ENCODE measurements at places on chromosomes 16 and 17.

DNA sequence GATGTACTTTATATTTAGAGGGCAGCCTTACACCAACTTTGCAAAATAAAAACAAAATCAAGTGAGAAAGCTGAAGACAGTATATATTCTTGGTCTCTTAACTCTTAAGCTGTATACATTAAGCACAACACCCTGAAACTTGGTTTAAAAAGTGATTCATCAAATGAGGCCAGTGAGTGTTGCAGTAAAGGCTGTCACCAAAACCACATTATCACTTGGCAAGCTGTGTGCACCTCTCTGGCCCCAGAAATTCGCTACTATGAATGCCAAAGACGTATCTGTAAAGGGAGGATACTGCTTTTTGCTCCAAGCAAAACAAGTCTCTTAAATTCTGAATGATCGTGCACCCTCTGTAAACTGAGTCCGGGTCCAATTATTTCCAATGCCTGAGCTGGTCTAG is 163.9 kb downstream of the ZFHX3 start:
- no peak for DNase-seq

DNA sequence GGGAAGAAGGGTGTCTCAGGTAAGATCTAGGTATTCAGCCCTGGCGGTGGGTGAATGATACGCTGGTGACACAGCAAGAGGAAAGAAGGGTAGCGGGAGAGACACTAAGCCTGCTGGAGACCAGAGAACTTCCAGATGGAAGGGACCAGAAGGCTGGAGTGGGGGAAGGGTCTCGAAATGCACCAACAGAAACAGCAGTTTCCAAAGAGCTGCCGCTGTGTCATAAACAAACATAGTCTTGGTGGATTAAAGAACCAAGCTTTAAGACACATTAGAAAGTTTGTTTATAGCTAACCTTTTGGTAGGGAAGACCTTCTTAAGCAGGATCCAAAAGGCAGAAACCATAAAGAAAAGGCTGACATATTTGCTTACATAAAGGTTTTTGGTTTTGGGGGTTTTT is 20.9 kb downstream of the TRPV3 start:
- DNase-seq: no peak

DNA sequence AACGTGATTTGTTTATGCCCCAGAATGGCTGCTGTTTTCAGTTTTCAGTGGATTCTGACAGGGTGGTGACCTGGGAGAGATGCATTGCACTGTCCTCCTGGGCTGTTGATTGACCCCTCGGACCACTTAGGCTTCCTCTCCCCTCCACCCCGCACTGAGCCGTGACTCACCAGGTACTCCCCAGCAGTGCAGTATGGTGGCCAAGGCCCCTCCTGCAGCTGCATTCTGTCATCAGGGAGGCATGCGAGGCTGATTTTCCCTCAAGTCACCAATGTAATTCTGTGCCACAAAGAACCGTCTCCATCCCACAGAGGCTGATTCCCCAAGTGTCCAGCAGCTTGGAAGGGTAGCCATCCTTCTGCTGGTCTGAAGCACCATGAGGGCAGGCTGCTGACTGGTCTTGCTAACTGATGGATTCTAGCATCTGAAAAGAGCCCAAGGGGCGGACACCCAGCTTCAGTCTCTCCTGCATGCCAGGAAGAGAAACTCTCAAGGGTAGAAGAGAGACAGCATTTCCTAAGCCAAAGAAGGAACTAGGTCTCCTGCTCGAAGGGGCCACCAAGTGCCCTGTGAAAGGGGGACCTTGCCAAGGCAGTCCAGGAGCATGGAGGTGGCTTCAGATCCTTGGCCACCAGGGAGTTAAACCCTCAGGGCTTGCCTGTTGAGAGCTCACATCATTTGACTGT is 148.1 kb downstream of the SOCS1 start:
- no peak for DNase-seq

GRCh38 chr17:82021107-82021899 is 1.4 kb downstream of the CENPX start:
- no peak for DNase-seq

GRCh38 chr17:69639096-69639495 is 224.6 kb downstream of the MAP2K6 start:
- no peak for DNase-seq

GRCh38 chr16:75385507-75386152 is 47.7 kb downstream of the CFDP1 start:
- DNase-seq: no peak

GRCh38 chr16:73384506-73385089 is 336.7 kb upstream of the ZFHX3 start:
- DNase-seq: no peak

DNA sequence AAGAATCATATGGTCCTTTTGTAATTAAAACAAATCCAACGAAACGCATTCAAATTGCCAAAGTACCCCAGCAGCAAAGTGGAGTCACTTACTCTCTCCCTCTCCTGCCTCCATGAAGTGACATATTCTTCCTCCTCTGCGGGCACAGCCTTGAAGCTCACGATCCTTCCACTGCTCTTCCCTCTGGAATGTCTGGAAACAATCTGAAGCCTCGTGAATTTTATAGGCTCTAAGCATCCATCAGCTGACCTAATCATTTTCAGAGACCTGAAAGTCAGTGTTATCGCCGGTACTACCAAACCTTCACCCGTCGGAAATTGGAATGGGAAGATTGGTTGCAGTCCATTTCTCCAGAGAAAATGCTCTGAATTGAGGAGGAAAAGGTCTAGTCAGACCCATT is 134.5 kb upstream of the FOXF1 start:
- DNase-seq: no peak

GRCh38 chr16:8919934-8920462 is 37.8 kb downstream of the LITAFD start:
- no peak for DNase-seq

DNA sequence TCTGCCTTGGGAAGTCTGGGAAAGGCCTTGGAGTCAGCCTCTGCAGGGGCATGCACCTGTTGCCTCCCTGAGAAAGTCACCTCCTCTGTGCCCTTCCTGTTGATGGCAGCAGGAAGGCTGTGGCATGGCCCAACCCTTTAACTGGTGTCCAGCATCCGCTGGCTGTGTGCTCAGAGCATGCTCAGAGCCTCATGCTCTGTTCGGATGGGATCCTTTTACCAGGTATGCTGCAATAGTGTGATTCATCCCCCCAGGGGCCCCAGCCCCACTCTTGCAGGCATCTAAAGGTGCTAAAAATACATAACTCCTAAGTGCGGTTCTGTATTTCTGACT is 24.9 kb downstream of the KLHL36 start:
- DNase-seq: no peak

GRCh38 chr17:55067697-55068439 is 99.3 kb downstream of the STXBP4 start:
- DNase-seq: no peak

- DNase-seq: no peak
Observed at GRCh38 chr17:15409721-15410250, 57.6 kb downstream of the CDRT4 start.

DNA sequence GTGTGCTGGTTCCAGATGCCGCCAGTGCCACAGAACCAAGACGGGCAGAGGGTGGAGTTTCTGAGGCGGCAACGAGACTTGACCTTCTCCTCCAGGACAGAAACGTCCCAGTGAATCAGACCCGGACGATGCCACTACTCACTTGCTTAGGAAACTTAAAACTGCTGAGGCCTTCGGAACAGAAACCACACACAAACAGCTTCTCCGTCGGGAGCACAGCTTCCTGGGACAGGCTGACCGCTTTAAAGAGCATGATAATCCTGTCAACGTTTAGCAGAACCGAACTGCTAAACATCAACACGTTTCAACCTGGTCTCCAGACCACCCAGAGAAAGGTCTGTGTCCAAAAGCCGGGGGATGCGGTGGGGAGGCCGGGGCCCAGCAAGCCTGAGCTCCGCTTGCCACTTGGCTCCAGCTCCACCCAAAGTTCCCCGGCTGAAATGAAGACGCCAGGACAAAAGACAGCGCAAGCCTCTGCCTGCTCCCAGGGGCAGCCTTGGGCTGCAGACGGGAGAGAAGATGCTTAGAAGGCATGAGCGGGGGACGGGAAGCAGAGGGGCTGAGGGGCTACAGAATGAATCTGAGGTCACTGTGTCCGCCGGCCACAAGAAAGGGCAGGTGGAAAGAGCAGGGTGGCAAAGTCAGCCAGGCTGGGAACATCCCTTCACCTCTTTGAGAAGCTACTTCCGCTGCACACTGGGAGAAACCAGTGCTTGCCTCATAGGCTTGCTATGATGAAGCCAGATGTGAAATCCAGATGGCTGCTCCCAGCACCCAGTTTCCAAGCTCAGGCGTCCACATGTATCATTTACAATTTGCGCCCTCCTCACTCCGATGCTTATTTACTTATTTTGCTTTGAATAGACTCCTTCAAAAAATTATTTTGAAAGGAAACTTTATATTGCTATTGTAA is 69.0 kb downstream of the MRM3 start:
- no peak for DNase-seq

DNA sequence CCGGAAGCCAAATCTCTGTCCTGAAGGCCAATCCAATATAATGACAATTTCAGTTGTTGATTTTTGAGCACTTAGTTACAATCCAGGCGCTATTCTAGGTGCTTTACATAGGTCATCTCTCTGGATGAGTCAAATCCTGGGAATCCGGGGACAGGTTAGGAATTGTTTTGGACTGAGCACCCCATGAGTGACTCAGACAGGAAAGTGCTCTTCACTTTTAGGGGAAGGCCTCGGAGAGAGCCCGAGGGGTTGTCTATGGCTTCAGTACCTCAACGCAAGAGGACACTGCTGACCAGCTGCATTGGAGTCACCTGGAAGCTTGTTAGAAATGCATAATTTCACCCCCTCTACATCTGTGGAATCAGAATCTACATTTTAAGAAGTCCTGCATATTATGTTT is 108.8 kb downstream of the IRX5 start:
- DNase-seq: no peak

GRCh38 chr16:86020971-86021370 is 122.0 kb downstream of the IRF8 start:
- DNase-seq: no peak

DNA sequence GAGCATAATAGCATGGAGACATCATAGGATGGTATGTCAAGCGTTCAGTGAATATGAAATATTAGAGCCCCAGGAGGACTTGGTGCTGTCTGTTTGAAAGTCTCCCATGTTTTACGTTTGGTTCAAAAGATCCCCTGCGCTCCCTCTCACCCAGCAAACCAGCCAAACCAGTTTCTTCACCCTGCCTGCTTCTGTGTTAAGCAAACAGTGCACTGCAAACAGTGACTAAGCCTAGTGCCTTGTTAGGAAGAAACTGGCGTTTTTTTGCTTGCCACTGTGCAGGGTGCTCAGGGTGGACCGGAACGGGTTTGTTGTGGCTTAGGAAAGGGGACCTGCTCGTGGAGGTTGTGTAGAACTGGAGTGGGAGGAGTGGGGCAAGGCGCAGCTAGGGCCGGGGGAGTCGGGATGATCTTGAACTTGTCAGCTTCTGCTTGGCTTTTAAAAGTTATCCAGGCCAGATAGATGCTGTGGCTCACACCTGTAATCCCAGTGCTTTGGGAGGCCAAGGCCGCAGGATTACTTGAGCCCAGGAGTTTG is 7.7 kb downstream of the CDH1 start:
- DNase-seq: no peak

GRCh38 chr17:37368577-37368976 is 7.2 kb upstream of the C17orf78 start:
- DNase-seq: no peak

DNA sequence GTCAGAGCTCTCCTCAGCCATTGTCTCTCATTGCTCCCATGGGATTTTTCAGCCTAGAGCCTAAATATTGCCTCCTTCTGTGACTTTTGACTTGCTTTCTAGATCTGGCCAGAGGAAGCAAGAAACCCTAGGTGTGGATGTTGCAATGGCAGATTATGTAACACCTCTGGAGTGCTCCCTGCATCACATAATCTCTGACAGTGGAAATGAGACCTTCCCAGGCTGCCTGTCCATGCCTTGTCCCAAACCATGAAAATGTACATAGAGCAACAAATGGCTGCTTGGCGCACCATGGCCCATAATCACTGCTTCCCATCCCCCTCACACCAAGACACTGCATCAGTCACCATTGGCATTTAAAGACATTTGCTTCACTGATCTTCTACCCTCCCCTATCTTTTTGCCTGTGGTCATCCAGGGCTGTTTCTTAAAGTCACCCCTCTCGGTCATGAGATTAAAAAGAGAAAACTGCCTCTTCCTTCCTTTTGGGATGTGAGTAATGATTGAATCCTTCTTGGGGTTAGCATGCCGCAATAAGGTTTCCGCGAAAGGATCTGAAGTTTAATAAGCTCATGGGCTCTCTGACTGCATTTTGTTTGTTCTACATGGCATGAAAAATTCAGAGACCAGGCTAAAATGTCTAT is 34.2 kb upstream of the CCL2 start:
- no peak for DNase-seq

DNA sequence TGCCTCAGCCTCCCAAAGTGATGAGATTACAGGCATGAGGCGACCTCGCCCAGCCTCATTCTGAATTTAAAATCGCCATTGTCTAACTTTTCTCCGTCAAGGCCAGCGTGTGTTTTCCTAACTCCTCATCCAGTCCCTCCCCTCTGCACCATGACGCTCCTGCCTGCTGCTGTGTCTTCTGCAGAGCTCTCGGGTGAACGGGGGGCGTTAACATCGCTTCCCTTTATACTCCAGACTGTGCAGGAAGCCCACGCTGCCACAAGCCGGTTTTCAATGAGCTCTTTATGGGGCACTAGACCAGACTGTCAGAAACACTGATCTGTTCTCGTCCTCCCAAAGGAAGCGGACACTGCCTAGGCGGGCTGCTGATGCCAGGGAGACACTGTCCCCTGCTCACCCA is 13.2 kb downstream of the AANAT start:
- DNase-seq: no peak

DNA sequence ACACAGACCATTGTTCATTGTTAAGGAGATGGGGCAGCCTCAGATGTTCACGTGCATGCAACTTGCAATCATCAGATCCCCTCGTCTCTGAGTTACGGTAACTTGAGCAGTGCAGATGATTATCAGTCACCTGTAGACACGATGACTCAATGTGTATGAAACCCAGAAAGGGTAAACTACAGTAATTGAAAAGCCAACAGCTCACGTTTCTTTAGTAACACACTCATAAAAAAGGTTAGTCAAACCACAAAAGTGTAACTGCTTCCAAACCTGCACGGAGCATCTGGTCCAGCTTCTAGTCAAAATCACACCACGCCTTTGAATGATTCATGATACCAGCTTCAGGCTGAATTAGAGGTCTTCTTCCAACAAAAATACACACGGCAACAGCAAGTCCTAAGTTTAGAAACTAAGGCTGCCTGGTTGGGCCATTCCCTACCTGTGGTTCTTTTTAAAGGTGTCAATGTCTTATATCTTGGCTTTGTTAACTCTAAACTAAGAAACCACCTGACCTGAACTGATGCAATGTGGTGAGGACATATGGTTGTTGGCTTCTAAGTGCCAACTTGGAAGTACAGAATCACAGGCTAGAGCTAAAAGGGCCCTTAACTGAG is 32.3 kb downstream of the GRB7 start:
- DNase-seq: no peak
